ENCODE measurements at places on chromosomes 7 and 10. TPM values are rescaled to one million over a fixed set of nuclear protein-coding genes. Genes with fewer than 3 reads are reported as not detected.

Gene HERPUD2
- total RNA-seq = 19.3 TPM

Gene RSPH10B
- 0.04 TPM for total RNA-seq

Gene AKR1C1
- total RNA-seq = 610 TPM

Gene ABCB4
- not detected for total RNA-seq

Gene CABCOCO1
- 0.30 TPM for total RNA-seq

All from A549 treated with CORT108297 at 1 μM for 4 hours (cell line).